ENCODE measurements at places on chromosomes 2 and 18.

- no peak for DNase-seq
Measured at GRCh38 chr18:37299471-37300304, 265.9 kb downstream of the CELF4 start.

DNA sequence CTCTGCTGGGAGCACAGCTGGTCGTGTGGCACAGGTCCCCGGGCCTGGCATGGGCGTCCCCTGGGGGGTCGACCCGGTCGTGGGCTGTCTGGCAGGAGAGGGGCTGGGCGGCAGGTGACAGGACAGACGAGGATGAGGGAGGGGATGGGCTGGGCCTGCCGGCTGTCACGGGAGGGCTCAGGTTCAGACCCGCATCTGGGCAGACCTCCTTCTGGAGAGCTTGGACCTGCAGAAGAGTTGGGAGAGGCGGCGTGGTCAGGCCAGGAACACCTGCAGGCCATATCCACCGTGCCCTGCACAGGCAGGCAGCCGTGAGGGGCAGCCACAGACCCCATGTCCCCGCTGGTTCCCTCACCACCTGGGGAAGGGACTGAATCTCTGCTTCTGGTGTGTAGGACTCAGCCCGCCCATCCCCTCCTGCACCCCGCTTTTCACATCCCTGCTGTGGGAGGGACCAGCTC is 25.5 kb downstream of the AQP12A start:
- DNase-seq: no peak

GRCh38 chr2:38448692-38449410 is 71.8 kb upstream of the ATL2 start:
- DNase-seq: no peak

DNA sequence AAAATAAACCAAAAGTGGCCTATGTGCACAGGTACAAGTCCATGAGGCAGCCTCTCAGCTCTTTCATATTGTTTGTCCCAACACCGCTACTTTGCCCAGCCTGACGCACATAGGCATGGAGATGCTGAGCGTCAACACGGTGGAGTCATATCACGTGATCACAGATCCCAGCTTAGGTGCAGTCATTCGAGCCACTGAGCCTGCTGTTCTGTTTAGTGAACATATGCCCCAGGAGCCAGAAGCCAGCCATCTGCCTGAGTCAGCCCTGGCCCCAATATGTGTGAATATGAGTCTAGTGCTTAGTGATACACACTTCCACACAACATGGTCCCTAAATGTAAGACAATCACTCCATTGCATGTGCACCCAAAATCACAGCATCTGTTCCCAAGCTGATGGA is 88.2 kb upstream of the LCLAT1 start:
- no peak for DNase-seq

GRCh38 chr18:73597832-73598615 is 549.6 kb downstream of the FBXO15 start:
- no peak for DNase-seq

GRCh38 chr2:54083445-54083844 is 32.0 kb upstream of the ACYP2 start:
- no peak for DNase-seq
